ENCODE measurements at places on chromosomes 2 and 18.

DNA sequence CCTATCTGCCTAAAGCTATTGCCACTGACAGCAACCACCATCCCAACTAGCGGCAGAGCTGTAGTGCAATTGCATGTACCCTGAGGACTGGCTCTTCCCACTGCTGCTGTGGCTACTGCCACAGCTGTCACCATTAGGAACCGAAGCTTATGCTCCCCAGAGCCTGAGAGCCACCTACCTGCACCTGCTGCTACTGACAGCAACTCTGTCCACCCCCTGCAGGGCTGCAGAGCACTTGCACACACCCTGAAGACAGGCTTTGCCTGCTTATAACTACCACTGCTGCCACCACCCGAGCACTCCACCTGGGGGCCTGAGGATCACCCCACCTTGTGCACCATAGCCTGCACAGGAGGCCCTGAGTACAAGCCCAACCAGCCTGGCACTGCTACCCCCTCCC, 217.6 kb upstream of the FOSL2 start:
- no peak for DNase-seq

GRCh38 chr2:17878281-17879136, at the start of gene KCNS3:
Gene KCNS3, plus strand, starts transcription at chr2:17878667. Its CDS starts 52,342 bp downstream, at chr2:17931009.
- DNase-seq = no peak

- DNase-seq = no peak
Observed at GRCh38 chr2:42886921-42887320, 94.5 kb upstream of the HAAO start.

- DNase-seq = no peak
Observed at GRCh38 chr2:72527424-72527823, 298.4 kb downstream of the EXOC6B start.

GRCh38 chr2:25845843-25846505, 32.3 kb downstream of the ASXL2 start:
- no peak for DNase-seq

DNA sequence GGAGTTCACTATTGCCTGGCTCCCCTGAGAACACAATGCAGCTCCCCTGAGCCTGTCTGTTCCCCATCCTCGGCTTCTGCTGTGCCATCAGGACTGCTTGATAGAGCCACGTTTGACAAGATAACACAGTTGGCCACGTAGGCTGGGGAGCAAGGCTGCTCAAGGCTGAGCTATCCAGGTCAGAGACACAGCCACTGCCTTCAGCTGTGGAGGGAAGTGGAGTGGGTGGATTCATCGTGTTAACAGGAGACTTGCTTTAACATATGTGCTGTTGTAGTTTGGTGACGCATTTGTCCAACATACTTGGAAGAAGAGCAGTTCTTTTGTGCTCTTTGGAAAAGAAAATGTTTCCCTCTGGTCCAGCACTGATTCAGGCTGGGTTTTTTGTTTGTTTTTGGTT, 68.8 kb downstream of the WDSUB1 start:
- DNase-seq = no peak

- no peak for DNase-seq
Observed at GRCh38 chr18:76827205-76828200, 5.1 kb downstream of the ZNF236 start.

- no peak for DNase-seq
Observed at GRCh38 chr2:189483980-189484740, 42.9 kb downstream of the WDR75 start.

GRCh38 chr2:184598316-184599053, at the start of gene ZNF804A:
Gene ZNF804A, plus strand, starts transcription at chr2:184598529. Its CDS starts 431 bp downstream, at chr2:184598960.
- DNase-seq = no peak

- no peak for DNase-seq
Observed at GRCh38 chr2:167987558-167987957, 259.8 kb downstream of the STK39 start.

GRCh38 chr2:178225006-178225805, 30.9 kb downstream of the OSBPL6 start:
- DNase-seq = no peak

- peak; percentile 15 for DNase-seq
Observed at GRCh38 chr2:59000796-59001195, 759.7 kb upstream of the FANCL start.

DNA sequence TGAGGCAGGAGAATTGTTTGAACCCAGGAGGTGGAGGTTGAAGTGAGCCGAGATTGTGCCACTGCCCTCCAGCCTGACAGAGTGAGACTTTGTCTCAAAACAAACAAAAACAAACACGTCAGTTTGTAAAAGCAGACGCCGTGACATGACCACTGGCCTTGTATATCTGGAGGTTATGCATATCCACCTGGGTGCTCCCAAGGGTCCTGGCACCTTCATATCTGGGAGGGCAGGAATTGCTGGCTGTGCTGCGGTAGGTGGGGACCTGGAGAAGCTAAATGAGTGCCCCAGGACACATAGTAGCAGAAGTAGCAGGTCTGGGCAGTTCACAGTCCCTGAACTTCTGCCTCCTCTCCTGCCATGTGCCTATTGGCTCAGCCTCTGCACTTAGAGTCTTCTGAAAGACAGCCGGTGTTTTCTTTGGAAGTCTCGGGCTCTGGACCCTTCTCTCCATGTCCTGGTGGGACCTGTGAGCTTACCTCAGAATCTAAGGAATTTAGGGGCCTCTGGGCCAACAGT, 30.9 kb upstream of the IL1R2 start:
- DNase-seq = no peak

GRCh38 chr2:45984366-45984765, 312.8 kb upstream of the EPAS1 start:
- no peak for DNase-seq

- DNase-seq = no peak
Observed at GRCh38 chr2:234768608-234769196, 183.1 kb upstream of the SH3BP4 start.

DNA sequence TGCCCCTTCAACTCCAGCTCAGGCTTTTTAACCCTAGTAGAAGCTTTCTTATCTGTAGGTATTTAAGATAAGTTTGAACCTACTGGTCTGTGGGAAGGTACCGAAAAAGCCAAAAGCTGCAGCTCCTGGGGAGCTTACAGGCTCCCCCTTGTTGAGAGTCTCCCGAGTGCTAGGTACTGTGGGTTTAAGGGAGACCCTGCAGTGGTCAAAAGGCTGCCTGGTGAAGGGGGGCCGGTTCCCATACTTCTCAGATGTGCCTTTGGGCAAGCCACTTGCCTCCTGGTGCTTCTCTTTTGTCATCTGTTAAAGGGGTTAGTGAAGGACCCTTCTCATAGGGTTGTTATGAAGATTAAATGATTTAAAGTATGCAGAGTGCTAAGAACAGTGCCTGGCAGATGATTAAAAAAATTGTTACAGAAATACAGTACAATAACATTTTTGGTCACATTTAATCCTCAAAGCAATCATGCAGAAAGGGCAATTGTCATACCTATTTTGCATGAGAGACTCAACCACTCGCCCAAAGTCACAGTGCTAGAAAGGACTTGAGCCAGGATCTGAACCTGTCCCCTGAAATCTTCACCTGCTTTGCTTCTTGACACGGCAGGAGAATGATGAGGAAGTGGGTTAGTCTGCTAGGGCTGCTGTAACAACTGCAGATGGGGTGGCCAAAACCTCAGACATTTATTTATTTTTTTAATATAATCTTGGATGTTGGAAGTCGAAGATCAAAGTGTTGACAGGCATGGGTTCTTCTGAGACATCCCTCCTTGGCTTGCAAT, 62.5 kb downstream of the NEDD4L start:
- no peak for DNase-seq

DNA sequence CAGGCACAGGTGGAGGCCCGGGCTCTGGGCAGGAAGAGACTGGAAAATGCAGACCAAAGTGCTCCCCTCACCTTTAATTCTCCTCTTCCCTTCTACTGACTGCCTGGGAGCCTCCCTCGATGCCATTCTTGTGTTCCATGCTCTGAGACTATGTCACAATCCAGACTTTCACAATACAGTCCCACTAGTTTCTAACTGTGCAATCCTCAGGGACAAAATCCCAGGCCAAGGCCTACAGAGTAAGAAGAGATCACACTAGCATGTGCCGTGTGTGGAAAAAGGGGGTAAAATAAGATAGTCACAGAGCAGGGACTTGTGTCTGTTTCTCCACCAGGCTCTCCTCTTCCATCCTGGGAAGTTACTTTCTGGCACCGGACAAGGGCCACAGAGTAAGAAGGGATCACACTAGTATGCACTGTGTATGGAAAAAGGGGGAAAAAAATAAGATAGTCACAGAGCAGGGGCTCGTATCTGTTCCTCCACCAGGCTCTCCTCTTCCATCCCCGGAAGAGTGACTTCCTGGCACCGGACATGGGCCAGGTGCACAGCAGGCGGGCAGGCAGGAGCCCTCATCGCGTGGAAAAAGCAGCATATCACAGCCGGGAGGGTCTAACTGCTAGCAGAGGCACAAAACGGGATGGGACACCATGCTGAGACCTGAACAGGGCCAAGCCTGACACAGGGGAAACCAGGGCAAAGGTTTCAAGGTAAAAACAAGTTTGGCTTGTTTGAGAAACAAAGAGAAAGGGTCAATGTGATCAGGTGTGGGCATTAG, 9.6 kb downstream of the CYB5A start:
- DNase-seq = no peak

DNA sequence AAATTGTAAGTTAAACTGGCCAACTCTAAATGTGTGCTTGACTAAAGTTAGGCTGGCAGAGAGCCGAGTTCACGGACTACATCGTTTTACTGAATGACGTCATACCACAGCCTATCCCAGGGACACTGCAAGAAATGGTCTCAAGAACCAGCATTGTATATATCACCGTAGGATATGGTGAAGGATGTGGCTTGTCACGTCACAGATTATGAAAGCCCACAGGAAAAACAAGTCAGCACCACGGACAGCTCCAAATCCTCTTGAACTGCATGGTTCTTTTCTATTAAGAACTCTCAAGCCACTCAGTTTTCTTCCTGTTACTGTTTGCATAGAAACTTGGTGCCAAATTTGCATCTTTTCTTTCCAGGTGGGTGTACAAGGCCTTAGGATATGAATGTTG, 85.1 kb upstream of the ACAA2 start:
- DNase-seq = no peak

- DNase-seq = no peak
Observed at GRCh38 chr2:20057268-20057667, 5.8 kb upstream of the LAPTM4A start.

GRCh38 chr2:164150604-164151003, 414.8 kb upstream of the FIGN start:
- DNase-seq = no peak

GRCh38 chr2:134975281-134976009, 56.8 kb downstream of the CCNT2 start:
- DNase-seq = no peak

GRCh38 chr2:203578759-203579643, 43.9 kb upstream of the RAPH1 start:
- peak; percentile 55 for DNase-seq

DNA sequence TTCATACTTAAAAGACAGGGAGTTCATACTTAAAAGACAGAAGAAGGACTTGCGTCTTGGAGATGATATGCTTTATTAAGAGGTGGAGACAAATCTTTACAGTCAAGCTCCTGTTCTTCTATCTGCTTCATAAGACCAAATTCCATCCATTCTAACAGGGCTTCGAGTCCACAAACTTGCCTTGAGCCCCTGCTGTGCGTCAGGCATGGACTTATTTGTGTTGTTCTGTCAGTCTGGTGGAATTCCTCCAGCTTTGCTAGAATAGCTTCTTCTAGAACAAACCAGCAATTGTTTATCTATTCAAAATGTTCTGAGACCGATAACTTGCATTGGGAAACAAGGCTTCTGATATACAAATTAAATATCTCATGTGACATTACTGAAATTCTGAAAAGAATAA, 73.9 kb upstream of the SOX11 start:
- no peak for DNase-seq

DNA sequence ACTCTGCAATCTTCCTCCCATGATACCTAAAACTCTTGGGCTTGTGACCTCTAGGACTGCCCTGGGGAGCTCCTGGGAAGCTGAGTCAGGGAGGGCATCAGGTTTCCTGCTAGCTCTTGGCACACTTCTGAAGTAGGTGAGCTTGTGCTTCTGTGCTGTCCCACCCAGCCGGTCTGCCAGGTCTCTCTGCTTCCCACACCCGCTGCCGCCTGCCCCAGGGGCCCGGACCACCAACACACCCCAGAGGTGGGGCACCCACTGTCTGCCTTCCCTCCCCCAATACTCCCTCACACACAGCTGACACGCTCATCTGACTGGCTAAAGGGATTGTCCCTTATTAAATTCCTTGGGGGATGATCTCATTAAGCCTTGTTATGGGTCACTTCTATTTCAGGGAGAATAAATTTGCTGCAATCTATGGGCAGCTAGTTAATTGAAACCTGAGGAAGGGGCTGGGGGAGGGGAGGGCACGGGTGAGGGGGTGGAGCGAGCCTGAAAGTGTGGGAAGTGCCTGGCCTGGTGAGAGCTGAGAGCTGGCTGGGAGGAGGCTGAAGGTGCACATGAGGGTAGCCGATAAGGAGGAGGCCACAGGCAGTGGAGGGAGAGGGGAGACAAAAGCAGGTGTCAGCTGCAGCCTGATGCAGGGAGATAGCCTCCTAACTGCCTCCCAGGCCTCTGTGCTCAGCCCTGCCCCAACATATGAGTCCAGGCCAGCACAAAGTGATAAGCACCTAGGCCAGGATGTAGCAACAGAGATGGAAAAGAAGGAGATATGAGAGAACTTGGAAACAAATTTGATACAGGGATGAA, 48.8 kb downstream of the HAUS1 start:
- DNase-seq = no peak

GRCh38 chr2:156437272-156437930, 1.2 kb downstream of the GPD2 start:
- no peak for DNase-seq

- DNase-seq = no peak
Observed at GRCh38 chr2:151808258-151809072, 19.8 kb downstream of the ARL5A start.

DNA sequence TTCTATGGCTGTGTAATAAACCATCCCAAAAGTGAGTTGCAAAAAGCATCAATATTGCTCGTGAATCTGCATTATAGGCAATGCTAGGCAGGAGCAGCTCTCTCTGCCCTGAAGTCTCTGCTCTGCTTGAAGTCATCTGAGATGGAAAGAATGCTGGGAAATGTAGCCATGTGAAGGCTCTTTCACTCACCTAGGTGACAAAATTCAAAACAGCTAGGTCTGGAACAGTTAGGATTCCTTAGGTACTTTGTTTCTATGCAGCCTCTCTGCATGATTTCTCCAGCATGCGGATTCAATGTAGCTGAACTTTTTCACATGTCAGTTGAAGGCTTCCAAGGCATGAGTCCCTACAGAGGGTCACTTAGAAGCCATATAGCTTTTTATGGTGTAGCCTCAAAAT, 1383.7 kb downstream of the LRP1B start:
- no peak for DNase-seq

DNA sequence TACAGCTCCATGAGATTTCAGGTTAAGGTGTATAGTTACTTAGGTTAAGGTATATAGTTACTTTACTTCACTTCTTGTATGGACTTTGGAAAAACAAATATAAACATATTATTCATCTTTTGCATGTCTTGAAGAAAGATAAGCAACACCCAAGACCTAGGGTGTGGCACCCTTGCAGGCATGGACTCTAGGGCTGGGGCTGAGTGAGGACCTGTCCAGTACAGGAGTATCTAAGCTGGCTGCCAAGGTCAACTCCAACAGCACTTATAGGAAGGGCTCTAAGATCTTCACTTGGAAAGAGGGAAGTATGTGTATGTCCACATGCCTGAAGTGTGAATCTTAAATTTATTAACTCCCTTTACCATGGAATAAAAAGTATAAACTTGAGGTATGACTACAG, 7.1 kb upstream of the TMEM163 start:
- no peak for DNase-seq

- DNase-seq = no peak
Observed at GRCh38 chr2:43328832-43329231, 102.4 kb upstream of the ZFP36L2 start.

Data from non-pigmented ciliary epithelial cell (primary cell).